ENCODE measurements at places on chromosomes 3 and 15.

- H3K36me3 ChIP-seq: no peaks in the 10 kb centered on the region
- H3K27me3 ChIP-seq: no peaks in the 10 kb centered on the region
- no peaks in the 10 kb centered on the region for H3K4me1 ChIP-seq
- H3K27ac ChIP-seq: no peak overlapping the region
Observed at GRCh38 chr3:34859746-34860145, 779.6 kb upstream of the ARPP21 start.

DNA sequence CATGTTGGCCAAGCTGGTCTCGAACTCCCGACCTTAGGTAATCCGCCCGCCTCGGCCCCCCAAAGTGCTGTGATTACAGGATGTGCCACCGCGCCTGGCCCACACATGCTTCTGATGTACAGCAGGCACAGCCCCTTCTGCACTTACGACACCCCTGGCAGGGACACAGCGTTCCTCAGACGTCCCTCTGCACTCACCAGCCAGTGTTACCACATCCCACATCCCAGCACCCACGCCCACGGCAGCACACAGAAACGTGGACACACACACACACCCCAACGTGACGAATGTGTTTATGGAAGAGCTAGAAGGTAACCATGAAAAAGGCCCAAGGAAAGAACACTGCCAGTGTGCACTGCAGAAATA, 576 bp upstream of the RPAP1 start:
- H3K27me3 ChIP-seq: no peaks in the 10 kb centered on the region
- H3K4me3 ChIP-seq: no peak overlapping the region
- H3K4me1 ChIP-seq: no peaks in the 10 kb centered on the region
- H3K36me3 ChIP-seq: no peaks in the 10 kb centered on the region
- peak; percentile 53 for DNase-seq

DNA sequence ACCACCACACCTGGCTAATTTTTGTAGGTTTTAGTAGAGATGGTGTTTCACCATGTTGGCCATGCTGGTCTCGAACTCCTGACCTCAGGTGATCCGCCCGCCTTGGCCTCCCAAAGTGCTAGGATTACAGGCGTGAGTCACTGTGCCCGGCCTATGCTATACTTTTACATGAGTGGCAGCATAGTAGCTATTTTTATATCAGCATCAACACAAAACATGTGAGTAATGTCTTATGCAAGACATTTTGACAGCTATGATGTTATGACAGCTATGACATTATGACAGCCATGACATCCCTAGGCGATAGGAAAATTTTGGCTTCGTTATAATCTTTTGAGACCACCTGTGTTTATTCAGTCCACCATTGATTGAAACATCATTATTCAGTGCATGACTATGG, 4.1 kb upstream of the NAALADL2 start:
- H3K36me3 ChIP-seq: no peaks in the 10 kb centered on the region
- no peaks in the 10 kb centered on the region for H3K4me1 ChIP-seq
- no peak overlapping the region for H3K27ac ChIP-seq
- H3K27me3 ChIP-seq: no peaks in the 10 kb centered on the region
- no peak overlapping the region for H3K4me3 ChIP-seq

DNA sequence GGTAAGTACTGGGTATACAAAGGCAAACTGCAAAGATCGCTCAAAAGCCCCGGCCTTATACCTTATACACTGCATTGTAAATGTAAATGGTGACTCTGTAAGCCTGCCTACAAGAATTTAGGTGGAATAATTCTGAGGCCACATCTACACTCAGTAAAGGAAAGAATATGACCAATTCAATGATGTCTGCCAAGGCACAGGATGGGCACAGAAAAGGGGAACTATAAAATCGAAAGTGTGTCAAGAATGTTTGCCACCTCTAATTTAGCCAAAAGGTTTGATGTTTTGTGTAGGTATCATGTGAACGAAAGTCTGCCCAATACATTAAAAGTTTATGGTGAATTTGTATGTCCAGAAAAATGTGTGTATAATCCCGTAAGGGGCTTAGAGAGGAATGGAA, 96.1 kb downstream of the FOXP1 start:
- no peak for DNase-seq
- no peak overlapping the region for H3K4me3 ChIP-seq
- H3K27me3 ChIP-seq: no peaks in the 10 kb centered on the region
- no peaks in the 10 kb centered on the region for H3K4me1 ChIP-seq
- H3K27ac ChIP-seq: no peak overlapping the region
- H3K36me3 ChIP-seq: no peaks in the 10 kb centered on the region

DNA sequence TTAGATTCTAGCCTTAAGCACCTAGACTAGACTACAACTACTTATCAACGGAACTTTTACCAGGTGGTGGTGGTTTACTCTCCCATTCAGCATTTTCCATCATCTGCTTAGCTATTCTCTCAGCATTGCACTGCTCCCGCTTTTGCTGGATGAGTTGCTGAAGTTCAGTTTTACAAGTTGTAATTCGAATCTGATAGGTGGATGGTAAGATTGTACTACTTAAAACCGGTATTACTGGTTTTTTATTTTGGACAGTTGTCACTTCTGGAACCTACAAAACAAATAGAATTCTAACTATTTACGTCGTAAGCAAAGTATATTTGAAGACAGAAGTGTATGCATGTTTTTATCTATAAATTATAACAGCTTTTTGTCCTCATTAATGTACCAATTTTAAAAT, 41.1 kb downstream of the PIK3R4 start:
- peaks cover 3% of the 10 kb centered on the region for H3K36me3 ChIP-seq
- no peak overlapping the region for H3K27ac ChIP-seq
- H3K27me3 ChIP-seq: no peaks in the 10 kb centered on the region
- DNase-seq: no peak

GRCh38 chr3:45607790-45608189, 13.2 kb downstream of the LIMD1 start:
- no peak for DNase-seq
- peaks cover 24% of the 10 kb centered on the region for H3K4me1 ChIP-seq
- peak overlapping the region; percentile 63 for H3K27ac ChIP-seq
- H3K4me3 ChIP-seq: no peak overlapping the region

- H3K27ac ChIP-seq: no peak overlapping the region
- no peaks in the 10 kb centered on the region for H3K27me3 ChIP-seq
Observed at GRCh38 chr15:24772266-24772665, 96.7 kb downstream of the NPAP1 start.

DNA sequence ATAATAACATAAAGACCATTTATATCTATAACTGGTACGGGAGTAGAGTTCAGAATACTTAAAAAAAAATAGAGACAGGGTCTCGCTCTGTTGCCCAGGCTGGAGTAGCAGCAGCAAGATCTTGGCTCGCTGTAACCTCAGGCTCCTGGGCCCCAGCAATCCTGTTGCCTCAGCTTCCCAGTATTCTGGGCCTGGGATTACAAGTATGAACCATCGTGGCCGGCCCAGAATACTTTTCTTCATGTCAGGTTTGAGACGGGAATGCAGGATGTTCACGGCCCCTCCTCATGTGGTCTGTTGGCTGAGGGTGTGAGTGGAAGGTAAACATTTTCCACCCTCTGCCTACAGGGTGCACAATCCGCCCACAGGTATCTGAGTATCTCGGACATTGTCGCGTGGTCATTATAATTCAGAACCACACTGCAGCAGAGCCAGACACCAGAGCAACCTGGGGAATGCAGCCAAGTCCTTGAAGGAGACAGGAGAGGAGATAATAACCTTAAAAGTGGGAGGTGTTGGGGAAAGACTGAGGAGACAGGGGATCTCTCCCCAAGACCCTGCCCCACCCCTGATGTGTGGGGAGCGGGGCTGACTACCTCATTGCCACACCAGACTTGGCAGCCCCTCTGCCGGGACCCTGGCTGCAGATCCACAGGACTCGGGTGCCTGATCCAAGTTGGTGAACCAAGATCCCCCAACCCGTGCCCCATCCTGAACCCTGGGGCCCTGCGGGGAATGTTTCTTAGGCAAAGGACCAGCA, 106.8 kb downstream of the ADCY5 start:
- DNase-seq: no peak
- H3K27ac ChIP-seq: no peak overlapping the region
- no peaks in the 10 kb centered on the region for H3K4me1 ChIP-seq

- H3K4me1 ChIP-seq: no peaks in the 10 kb centered on the region
- H3K27ac ChIP-seq: no peak overlapping the region
- no peaks in the 10 kb centered on the region for H3K27me3 ChIP-seq
- DNase-seq: peak; percentile 90
- no peaks in the 10 kb centered on the region for H3K36me3 ChIP-seq
- no peak overlapping the region for H3K4me3 ChIP-seq
Observed at GRCh38 chr15:57769266-57769665, 62.8 kb downstream of the POLR2M start.

DNA sequence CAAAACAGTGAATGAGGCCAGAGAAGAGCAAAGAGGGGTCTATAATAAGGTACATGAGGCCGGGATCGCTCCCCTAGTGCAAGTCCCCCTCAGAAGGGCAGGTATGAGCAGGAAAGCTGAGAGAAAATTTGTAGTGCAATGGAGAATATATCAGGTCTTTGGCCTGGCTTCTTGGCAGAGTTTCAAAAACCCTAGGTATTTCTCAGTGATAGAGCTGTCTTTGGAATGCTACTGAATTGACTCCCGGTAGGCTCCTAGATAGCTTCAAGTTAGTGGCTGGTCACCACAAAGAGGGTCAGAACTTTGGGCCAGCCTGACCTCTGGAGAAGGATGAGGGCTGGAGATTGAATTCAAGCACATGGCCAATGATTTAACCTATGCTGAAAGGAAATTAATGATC, 30.6 kb upstream of the OXTR start:
- no peaks in the 10 kb centered on the region for H3K36me3 ChIP-seq
- no peak overlapping the region for H3K27ac ChIP-seq
- H3K4me3 ChIP-seq: no peak overlapping the region
- no peak for DNase-seq
- no peaks in the 10 kb centered on the region for H3K27me3 ChIP-seq

- no peaks in the 10 kb centered on the region for H3K4me1 ChIP-seq
- no peak overlapping the region for H3K27ac ChIP-seq
- no peak overlapping the region for H3K4me3 ChIP-seq
- DNase-seq: no peak
Observed at GRCh38 chr3:141992512-141992911, 116.1 kb downstream of the ATP1B3 start.

GRCh38 chr3:123459862-123460261, 11.0 kb upstream of the ADCY5 start:
- no peaks in the 10 kb centered on the region for H3K36me3 ChIP-seq
- H3K4me1 ChIP-seq: no peaks in the 10 kb centered on the region

- DNase-seq: no peak
- peaks cover 9% of the 10 kb centered on the region for H3K4me1 ChIP-seq
- no peaks in the 10 kb centered on the region for H3K27me3 ChIP-seq
- peak overlapping the region; percentile 57 for H3K27ac ChIP-seq
Observed at GRCh38 chr3:100073714-100074307, 40.5 kb downstream of the FILIP1L start.

DNA sequence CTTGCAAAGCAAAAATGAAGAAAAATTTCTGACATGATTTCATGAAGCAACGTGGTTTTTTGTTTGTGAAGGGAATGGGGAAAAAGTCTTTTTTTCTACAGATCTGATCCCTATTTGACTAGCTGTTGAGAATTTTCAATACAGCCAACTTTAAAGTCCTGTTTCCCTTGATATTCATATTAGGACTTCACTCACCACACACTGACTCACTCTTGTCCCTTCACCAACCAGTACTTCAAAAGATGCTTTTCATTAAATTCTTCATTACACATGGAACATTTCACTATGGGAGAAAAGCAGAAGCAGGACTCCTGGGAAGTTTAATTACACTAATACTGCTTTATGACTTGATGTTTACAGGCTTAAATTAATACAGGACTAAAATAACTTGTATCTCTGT, 16.6 kb downstream of the TRANK1 start:
- H3K27me3 ChIP-seq: no peaks in the 10 kb centered on the region
- no peak overlapping the region for H3K4me3 ChIP-seq
- no peaks in the 10 kb centered on the region for H3K4me1 ChIP-seq
- no peaks in the 10 kb centered on the region for H3K36me3 ChIP-seq
- H3K27ac ChIP-seq: no peak overlapping the region
- DNase-seq: no peak

- no peak overlapping the region for H3K4me3 ChIP-seq
- DNase-seq: no peak
- no peaks in the 10 kb centered on the region for H3K4me1 ChIP-seq
- H3K36me3 ChIP-seq: no peaks in the 10 kb centered on the region
- H3K27me3 ChIP-seq: no peaks in the 10 kb centered on the region
- no peak overlapping the region for H3K27ac ChIP-seq
Observed at GRCh38 chr3:123853686-123854372, 30.3 kb downstream of the MYLK start.

GRCh38 chr3:173938159-173938558, 540.6 kb downstream of the NLGN1 start:
- DNase-seq: no peak
- no peak overlapping the region for H3K4me3 ChIP-seq
- H3K27ac ChIP-seq: no peak overlapping the region
- H3K4me1 ChIP-seq: no peaks in the 10 kb centered on the region

GRCh38 chr3:146532406-146532805, 12.0 kb downstream of the PLSCR1 start:
- DNase-seq: no peak
- no peak overlapping the region for H3K4me3 ChIP-seq
- H3K4me1 ChIP-seq: peaks cover 4% of the 10 kb centered on the region
- H3K27me3 ChIP-seq: no peaks in the 10 kb centered on the region

- H3K4me3 ChIP-seq: no peak overlapping the region
- DNase-seq: no peak
- no peaks in the 10 kb centered on the region for H3K4me1 ChIP-seq
- H3K36me3 ChIP-seq: no peaks in the 10 kb centered on the region
- no peak overlapping the region for H3K27ac ChIP-seq
- H3K27me3 ChIP-seq: no peaks in the 10 kb centered on the region
Observed at GRCh38 chr3:179852142-179852905, 184.4 kb downstream of the PEX5L start.

DNA sequence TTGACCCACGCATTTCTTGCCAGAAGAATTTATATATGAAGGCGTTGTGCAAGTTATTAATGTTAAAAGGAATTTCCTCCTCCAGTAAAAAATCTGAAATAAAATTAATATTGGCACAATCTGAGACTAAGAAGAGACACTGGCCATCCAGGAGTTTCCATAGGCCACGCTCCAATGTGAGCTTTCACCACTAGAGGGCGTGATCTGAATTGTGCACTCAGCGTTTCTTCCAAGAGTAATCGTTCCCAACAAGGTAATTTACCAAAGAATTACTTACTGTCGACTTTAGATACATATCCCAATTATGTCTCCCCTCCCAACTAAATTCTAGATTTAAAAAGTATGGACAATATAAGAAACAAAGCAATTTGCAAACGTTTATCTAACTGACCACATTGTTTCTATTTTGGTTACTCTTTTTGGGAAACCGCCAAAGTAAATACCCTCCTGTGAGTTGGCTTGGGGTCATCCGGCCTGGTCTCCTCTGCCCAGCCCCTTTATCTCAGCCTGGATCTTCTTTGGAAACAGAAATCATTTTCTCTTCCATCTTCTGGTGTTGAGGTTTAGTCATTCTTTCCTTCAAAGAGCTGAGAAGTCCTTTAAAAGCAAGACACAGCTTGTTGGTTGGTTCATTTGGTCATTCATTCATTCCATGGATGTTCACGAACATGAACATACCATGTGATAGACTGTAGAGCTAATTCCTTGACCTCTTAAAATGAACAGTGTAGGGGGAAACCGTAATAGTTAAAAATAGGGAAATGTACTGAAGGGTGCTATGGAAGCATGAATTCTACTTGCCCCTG, 26.2 kb downstream of the POLR2M start:
- H3K4me1 ChIP-seq: no peaks in the 10 kb centered on the region
- H3K27me3 ChIP-seq: no peaks in the 10 kb centered on the region
- H3K4me3 ChIP-seq: no peak overlapping the region
